Choroid plexus epithelial cell (primary cell): ENCODE measurements at places on chromosomes 13 and 19.

GRCh38 chr13:67736646-67737420, 506.7 kb upstream of the PCDH9 start:
- peak; percentile 78 for DNase-seq

DNA sequence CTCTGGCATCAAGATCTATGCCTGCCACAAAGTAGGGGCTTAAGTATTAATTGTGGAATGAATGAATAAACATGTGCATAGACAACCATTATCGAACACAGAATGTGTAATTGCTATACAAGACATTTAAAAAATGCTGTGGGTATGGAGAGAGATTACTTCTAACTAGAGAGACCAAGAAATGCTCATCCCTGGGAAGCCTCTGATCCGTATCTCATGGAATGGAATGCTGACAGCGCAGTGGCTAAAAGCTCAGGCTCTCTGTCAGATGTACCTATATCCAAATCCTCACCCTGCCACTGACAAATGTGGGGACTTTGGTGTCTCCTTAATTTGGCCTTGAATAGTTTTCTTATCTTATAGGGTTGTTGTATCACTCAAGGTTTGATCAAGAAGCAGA, 22.7 kb upstream of the MBNL2 start:
- DNase-seq, result no peak

- no peak for DNase-seq
Observed at GRCh38 chr13:95181586-95181985, 119.7 kb downstream of the ABCC4 start.

GRCh38 chr19:53947624-53948023, 15.1 kb upstream of the CACNG8 start:
- DNase-seq, result no peak

GRCh38 chr13:76758738-76759137, 127.5 kb downstream of the KCTD12 start:
- DNase-seq, result peak; percentile 47

DNA sequence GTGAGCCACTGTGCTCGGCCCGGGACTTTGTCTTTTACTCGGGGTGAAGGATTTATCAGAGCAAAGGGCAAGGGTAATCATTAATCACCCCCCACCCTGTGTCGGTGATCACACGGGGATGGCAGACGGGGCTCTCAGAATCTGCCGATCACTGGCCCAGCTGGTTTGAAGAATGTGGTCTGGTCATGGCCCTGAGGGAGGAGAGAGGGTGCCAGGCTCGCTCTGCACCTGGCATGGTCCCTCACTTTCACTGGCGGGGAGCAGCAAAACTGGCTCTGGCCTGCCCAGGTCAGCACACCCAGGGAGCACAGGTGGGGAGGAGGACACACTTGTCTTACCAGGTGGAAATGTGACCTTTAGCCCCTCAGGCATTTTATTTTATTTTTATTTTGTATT, 10.2 kb downstream of the REEP6 start:
- no peak for DNase-seq

GRCh38 chr13:20494656-20495055, 31.0 kb downstream of the CRYL1 start:
- no peak for DNase-seq

DNA sequence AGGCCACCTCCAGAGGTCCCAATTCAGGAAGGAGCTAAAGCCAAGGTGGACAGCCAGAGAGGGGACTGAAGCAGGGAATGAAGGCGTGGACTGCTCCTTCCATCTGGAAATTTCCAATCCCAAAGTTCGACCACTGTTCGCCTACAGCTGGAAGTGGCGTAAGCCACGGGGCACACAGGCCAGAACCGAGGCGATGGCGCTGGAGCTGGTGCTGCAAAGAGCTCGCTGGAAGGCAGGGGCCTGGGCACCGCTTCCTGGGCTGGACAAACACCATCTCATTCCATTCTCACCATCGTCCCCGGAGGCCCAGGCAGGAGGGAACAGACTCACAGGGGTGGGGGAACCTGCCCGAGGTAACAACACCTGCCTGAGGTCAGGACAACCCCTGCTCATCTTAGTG, 4.2 kb downstream of the MAP2K2 start:
- no peak for DNase-seq

- no peak for DNase-seq
Observed at GRCh38 chr19:19051478-19052213, 12.1 kb upstream of the SLC25A42 start.

DNA sequence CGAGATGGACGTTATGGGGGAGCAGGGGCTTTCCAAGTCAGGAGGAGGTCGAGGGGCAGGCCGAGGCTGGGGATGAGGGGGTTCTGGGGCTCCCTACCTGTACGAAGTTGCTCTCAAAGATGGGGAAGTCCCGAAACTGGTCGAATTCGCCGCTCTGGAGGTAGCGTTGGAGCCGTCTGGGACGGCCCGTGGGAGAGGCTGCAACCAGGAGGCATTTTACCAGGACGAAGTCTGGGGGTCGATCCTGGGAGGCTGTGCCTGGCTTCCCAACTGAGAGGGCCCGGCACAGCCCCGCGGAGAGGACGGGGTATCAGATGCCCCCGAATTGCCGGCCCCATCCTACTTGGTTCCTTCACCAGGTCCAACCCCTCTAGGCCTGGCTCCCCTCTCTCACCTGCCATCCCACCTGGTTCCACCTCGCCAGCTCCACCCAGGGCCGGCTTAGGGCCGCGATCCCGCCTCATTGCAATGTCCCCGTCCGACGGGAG, 527 bp upstream of the EMC10 start:
- DNase-seq, result no peak

DNA sequence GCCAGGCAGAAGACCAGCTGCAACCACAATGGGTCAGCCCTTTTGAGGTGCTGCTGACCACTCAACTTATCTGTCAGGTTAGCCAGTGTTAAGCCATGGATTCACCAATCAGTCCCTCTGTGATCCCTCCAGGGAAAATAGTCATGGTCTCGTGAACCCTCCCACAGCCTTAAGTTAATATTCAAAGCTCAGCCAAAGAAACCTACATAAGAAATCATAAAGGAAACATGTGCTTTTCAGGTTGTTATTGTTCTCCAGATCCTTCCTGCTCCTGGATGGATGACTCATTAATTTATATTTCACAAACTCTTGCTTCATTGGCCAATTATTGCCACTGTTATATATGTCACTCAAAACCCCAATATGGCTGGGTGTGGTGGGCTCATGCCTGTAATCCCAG, 161.9 kb downstream of the B3GLCT start:
- DNase-seq, result no peak

DNA sequence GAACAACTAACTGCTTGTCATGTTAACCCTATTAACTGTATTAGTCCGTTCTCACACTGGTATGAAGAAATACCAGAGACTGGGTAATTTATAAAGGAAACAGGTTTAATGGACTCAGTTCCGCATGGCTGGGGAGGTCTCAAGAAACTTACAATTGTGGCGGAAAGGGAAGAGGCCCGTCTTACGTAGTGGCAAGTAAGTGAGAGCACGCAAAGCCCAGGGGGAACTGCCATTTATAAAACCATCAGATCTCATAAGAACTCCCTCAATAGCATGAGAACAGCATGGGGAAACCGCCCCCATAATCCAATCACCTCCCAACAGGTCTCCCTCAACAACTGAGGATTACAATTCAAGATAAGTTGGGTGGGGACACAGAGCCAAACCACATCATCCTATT, 34.7 kb downstream of the PHF11 start:
- no peak for DNase-seq

GRCh38 chr13:24050292-24050711, 110.2 kb upstream of the SPATA13 start:
- peak; percentile 81 for DNase-seq

GRCh38 chr13:78326633-78327032, 276.7 kb downstream of the POU4F1 start:
- no peak for DNase-seq

- DNase-seq, result no peak
Observed at GRCh38 chr13:79998381-79998880, 342.5 kb downstream of the SPRY2 start.

DNA sequence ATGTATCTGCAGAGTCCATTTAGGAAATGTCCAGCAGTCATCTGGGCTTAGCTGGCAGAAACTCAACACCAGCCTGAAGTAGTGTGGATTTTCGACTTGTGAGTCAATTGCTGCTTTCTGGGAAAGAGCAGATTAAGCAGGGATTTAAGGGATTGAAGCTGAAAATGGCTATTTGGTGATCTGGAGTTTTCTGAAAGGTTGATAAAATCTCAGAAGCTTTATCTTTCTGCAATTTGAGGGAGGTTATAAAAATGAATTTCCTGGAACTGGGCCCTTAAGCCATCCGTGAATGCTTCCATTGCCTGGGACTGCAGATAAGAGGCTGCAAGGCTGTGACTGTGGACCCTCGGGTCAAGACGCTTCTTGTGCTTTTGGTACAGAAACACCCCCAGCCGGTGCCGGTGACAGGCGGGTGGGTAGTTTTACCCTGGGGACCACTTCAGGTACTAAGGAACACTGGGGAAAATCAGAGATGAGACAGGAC, 61.5 kb downstream of the COL4A1 start:
- no peak for DNase-seq

- peak; percentile 68 for DNase-seq
Observed at GRCh38 chr13:47459512-47459911, 541.6 kb downstream of the SUCLA2 start.

- DNase-seq, result no peak
Observed at GRCh38 chr13:91167706-91168385, 179.6 kb upstream of the MIR17HG start.

- DNase-seq, result no peak
Observed at GRCh38 chr19:28305513-28305912, 907.4 kb downstream of the UQCRFS1 start.

DNA sequence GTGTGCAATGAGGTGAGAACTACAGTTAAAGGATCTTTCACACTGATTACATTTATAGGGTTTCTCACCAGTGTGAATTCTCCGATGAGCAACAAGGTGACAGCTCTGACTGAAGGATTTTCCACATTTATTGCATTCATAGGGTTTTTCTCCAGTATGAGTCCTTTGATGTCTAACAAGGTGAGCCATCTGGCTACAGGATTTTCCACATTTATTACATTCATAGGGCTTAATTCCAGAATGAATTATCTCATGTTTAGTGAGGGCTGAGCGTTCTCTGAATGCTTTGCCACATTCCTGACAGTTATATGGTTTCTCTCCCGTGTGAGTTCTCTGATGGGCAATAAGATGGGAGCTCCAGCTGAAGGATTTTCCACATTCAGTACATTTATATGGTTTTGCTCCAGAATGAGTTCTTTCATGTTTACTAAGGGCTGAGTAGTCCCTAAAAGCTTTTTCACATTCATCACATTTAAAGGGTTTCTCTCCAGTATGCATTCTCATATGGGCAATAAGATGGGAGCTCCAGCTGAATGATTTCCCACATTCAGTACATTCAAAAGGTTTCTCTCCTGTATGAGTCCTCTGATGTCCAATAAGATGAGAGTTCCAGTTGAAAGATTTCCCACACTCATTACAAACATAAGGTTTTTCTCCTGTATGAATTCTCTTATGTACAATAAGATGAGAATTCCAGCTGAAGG, 4.4 kb upstream of the C19orf18 start:
- peak; percentile 9 for DNase-seq

- DNase-seq, result peak; percentile 58
Observed at GRCh38 chr19:12867120-12868099, 13.8 kb downstream of the DNASE2 start.

DNA sequence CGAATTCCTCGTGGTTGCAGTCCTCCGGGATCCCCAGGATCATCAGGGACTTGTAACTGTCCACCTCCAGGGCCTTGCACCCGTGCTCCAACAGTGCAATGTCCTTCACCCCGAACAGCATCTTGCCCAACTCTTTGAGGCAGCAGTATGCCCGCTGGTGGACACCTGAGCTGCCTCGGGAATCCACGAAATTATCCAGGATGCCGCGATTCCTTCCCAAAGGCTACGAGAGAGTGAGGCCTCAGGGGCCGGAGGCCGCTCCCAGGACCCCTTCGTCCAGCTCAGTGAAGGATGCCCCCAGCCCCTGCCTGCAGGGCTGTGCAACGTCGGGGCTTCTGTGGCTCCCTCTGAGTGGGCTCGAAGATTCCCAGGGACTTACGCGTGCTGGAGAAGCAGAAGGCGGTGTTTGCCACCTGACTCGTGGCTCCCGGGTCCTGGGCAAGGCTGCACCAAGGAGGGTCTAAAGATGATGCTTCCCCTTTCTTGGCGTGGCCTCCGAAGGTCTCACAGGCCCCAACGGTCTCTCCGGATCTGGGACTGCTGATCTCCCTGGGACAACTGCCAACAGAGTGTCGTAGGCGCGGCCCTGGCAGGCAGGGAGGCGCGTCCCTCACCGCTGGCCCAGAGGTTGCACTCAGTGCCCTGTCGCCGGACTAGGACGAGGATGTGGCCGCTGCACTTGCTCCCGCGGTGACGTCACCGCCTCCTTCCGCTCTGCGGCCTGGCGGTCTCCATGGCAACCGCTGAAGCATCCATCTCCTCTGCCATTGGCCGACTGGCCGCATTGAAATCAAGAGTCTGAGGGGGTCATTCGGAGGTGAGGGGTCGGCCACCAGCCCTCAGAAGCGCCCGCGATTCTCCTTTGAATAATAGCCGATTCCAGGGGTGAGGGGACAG, at the start of gene PNMA8C:
Gene PNMA8C, minus strand, starts transcription at position 698 of the 897 bp plus-strand sequence. Its CDS starts 577 bp downstream, at position 121.
- peak; percentile 59 for DNase-seq

GRCh38 chr13:57044910-57045309, 95.8 kb upstream of the PRR20A start:
- DNase-seq, result no peak

GRCh38 chr19:52599241-52599640, 29.2 kb downstream of the ZNF701 start:
- no peak for DNase-seq

DNA sequence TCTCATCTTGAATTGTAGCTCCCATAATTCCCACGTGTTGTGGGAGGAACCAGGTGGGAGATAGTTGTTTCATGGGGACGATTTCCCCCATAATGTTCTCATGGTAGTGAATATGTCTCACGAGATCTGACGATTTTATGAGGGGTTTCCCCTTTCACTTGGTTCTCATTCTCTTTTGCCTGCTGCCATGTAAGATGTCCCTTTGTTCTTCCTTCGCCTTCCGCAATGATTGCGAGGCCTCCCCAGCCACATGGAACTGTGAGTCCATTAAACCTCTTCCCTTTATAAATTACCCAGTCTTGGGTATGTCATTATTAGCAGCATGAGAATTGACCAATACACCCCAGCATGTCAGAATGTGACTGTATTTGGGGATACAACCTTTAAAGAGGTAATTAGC, 3.9 kb upstream of the FPR1 start:
- DNase-seq, result no peak

- no peak for DNase-seq
Observed at GRCh38 chr19:32880622-32881021, 11.1 kb upstream of the SLC7A9 start.

- peak; percentile 82 for DNase-seq
Observed at GRCh38 chr19:48698046-48698445, 2.3 kb downstream of the FUT2 start.

DNA sequence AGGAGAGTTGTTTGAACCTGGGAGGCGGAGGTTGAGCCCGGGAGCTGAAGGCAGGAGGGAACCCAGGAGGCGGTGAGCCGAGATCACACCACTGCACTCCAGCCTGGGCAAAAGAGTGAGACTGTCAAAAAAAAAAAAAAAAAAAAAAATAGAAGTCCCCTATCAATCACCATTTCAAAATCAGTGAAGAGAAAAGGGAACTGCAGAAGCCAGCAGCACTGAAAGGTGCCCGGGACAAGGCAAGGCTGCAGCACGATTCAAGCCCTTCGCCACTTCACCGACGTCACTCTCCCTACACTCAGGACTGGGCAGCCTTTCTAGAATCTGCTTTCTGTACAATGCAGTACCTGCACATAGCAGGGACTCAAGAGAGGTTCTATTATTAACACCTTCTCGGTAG, 21.9 kb upstream of the USP12 start:
- no peak for DNase-seq

- no peak for DNase-seq
Observed at GRCh38 chr19:35167251-35168119, 12.9 kb downstream of the FXYD5 start.
